Right kidney (tissue), 9 donors: ENCODE measurements at places on chromosomes 6 and 20.

GRCh38 chr6:100117680-100118079, 123.7 kb upstream of the MCHR2 start:
- DNase-seq = no peak

DNA sequence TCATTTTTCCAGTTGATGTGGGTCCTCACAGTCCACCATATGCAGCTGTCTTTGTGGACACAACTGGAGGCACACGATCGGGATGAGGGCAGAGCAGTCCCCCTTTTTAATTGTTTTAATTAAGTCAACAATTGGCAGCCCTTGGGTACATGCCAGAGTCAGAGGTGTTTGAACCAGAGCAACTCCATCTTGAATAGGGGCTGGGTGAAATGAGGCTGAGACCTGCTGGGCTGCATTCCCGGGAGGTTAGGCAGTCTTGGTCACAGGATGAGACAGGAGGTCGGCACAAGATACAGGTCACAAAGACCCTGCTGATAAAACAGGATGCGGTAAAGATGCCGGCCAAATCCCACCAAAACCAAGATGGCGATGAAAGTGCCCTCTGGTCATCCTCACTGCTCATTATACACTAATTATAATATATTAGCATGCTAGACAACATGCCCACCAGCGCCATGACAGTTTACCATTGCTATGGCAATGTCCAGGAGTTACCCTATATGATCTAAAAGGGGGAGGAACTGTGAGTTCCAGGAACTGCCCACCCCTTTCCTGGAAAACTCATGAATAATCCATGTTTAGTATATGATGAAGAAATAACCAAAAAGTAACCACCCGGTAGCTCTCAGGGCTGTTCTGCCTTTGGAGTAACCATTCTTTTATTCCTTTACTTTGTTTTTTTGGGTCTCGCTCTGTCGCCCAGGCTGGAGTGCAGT, 31.8 kb upstream of the BLCAP start:
- no peak for DNase-seq

GRCh38 chr6:43765776-43766499, 4.1 kb upstream of the VEGFA start:
- DNase-seq = no peak

- no peak for DNase-seq
Observed at GRCh38 chr6:144566868-144567615, 281.9 kb downstream of the UTRN start.

DNA sequence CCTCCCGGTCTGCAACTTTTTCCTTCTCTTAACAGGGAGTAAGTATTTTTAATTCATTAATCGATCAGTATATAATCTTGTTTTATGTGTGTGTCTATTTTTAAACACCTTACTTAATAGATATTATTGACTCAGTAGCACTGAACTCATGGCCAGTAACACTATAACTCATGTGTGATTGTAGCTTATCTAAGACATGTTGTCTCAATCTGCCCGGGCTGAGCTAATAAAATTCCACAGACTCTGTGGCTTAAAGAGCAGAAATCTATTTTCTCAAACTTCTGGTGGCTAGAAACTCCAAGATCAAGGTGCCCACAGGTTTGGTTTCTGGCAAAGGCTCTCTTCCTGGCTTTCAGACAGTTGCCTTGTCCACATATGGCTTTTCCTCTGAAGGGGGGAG, 68.8 kb upstream of the TNFAIP3 start:
- no peak for DNase-seq

- no peak for DNase-seq
Observed at GRCh38 chr6:144778773-144779492, 493.8 kb downstream of the UTRN start.

DNA sequence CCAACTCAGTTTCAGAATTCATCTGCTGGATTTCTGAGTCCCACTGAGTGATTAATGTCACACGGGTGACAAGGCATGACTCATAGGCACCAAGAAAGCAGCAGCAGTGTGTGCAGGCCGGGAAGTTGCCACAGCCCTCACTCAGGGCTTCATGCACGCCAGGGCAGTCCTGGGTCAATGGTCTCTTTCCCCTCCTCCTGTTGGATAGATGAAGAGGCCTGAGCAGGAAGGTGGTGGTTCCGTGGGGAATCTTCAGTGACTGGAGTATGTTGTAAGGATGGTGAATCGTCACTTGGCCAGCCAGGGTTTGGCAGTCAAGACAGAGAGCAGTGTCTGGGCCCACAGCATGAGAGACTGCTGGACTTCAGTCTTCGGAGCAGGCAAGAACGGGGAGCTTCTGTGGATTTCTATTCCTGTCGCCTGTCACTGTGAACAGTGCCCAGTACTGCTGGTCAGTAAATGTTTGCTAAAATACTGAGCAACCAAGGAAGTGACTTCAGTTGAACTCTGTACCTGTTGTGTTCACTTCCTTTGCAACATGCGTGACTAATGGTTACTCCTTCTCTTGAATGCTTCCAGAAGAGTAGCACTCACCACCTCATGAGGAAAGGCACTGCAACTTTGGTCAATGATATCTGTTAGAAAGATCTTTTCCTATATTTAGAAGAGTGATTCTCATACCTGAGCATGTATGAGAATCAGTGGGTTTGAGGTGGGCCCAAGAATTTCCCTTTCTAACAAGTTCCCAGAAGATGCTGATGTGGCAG, 62.0 kb upstream of the CD93 start:
- DNase-seq = no peak

GRCh38 chr20:22729180-22729579, 144.8 kb upstream of the FOXA2 start:
- no peak for DNase-seq

- DNase-seq = peak; percentile 41
Observed at GRCh38 chr6:165804331-165805066, 141.5 kb upstream of the PDE10A start.

- DNase-seq = no peak
Observed at GRCh38 chr20:47304287-47304686, 52.2 kb downstream of the ZMYND8 start.

GRCh38 chr6:152428126-152428525, 209.0 kb downstream of the SYNE1 start:
- DNase-seq = no peak

- no peak for DNase-seq
Observed at GRCh38 chr20:24723186-24723585, 225.9 kb upstream of the CST7 start.

- no peak for DNase-seq
Observed at GRCh38 chr6:168967281-168967925, 286.2 kb downstream of the THBS2 start.

DNA sequence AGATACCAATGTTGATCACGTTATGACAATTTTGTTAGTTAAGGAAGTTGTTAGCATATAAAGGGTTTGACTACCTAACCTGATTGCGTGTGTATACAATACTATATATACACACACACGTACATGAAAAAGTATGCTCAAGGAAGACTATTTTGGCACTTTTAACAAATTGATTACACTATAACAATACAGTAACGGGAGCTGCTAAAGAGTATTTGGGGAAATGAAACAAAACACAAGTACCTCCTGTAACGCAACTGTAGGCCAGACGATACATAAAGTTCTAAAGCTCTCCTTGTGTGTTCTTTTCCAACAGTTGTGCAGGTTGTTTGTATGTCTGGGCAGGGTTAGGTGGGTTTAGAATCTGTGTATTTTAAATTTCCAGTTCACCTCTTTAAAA, 98.7 kb downstream of the PLEKHG1 start:
- DNase-seq = no peak

GRCh38 chr6:18016133-18016532, 28.7 kb upstream of the KIF13A start:
- DNase-seq = no peak

- DNase-seq = peak; percentile 81
Observed at GRCh38 chr6:44312901-44313788, at the start of gene AARS2. TSS of gene AARS2 (minus strand) at chr6:44313347. CDS start at chr6:44313323, 24 bp downstream.

DNA sequence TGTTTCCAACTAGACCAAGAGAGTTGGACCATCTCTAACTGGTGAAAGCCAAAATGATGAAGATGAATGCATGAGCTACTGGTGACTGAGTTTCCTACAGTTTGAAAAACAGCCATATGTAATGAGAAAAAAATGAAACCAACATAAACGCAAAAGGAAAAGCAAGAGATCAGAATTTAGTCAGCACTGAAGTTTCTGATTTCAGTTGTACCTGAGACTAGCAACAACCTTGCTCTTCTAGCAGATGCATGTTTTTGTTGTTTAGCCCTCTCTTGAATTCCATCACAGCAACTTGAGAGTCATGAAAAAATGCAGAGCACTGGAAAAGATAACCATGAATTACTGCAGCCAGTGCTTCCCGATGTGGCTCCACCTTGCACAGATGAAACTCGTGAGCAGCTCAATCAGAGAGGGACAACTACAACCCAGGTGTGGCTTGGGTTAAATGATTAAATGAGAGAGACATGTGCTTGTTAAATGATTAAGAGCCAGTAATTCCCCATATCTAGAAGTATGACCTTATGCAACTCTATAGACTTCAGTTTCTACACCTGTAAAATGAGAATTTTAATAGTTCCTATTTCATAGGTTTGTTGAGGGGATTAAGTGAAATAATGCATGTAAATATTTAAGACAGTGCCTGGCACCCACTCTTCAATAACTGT, 104.8 kb downstream of the ELOVL4 start:
- DNase-seq = no peak

DNA sequence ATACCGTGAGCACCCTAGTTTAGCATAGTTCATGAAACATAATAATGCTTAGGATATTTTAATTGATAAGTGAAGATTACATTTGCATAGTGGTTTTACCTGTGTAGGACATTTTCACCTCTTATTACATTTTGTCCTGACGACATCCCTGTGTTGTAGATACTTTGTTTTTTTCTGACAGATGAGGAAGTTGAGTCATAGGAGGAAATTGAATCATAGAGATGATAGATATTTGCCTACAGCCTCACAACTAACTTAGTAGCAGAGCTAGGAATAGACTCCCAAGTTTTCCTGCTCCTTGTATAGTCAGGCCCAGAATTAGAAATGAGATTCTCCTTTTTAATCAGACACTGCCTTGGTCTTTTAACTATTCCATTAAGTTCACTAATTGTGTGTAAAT, 100.5 kb upstream of the SUPT3H start:
- no peak for DNase-seq

GRCh38 chr6:19035461-19036195, 648.5 kb downstream of the RNF144B start:
- no peak for DNase-seq

GRCh38 chr20:34249291-34249690, 8.1 kb downstream of the ASIP start:
- no peak for DNase-seq

GRCh38 chr6:2853769-2854395, 12.2 kb upstream of the SERPINB1 start:
- DNase-seq = peak; percentile 66

GRCh38 chr6:30102414-30102969, 10.4 kb downstream of the TRIM31 start:
- DNase-seq = peak; percentile 30

- DNase-seq = no peak
Observed at GRCh38 chr20:58716476-58717277, 24.1 kb downstream of the NPEPL1 start.

- DNase-seq = peak; percentile 73
Observed at GRCh38 chr6:100453701-100454521, 10.8 kb downstream of the SIM1 start.

- DNase-seq = no peak
Observed at GRCh38 chr20:15297059-15297875, 959.9 kb upstream of the FLRT3 start.

GRCh38 chr20:13995841-13996240, 525 bp downstream of the MACROD2 start:
- peak; percentile 74 for DNase-seq

DNA sequence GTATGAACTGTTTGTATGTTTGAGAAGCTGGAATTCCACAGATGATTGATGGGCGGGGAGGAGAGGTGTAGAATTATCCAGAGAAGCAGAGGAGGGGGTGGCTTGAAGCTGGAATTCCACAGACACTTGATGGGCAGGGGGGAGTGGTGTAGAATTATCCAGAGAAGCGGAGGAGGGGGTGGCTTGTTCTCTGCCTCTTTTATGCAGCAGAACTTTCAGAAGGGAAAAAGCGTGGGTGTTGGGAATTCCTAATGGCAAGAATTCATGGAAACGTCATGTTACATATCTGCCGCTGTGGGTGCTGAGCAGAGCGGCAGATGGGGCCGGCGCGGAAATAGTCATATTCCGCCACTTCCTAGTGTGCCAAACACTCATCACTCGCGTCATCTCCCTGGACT, 167.9 kb upstream of the KCNG1 start:
- DNase-seq = peak; percentile 47

DNA sequence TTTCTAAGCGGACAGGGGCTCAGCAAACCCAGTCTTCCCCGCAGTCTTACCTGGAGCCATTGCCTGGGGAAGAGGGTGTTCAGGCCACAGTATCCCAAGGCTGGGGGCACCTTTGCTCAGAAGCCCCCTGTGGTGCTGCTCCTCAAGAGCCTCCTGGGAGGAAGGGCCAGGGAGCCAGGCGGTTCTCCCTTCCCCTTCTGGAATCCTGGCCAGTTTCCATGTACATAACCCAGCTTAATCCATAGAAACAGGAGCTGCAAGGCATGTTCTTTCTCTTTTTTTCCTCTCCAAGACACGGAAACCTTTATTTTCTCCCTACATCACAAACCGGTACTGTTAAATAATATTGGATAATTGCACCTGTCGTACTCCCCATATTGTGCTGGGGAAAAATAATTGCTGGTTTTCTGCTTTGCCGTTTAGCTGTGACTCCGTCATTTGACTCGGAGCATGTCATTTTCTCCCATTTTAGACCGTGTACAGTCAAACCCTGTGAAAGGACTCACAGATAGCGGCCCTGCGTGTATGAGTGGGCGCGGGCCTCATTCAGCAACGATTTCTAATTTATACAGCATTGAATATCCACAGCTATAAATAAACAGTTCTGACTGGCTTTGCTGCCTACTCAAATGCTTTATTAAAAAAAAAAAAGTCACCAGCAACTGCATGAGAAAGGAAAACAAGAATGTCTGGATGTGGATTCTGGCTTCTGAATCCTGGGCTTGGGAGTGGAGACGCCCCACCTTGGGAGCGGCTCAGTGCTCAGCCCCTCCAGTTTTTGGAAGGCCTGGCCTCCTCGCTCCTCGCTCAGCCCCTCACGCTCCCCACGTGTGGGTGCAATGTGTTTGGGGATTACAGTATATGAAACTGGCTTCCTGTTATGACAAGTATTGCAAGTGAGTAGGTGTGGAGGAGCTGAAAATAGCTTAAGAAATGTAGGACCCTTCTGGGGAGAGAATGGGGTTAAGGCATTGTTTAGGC, 67.3 kb downstream of the ADTRP start:
- DNase-seq = peak; percentile 9

GRCh38 chr6:93418408-93419303, 703 bp downstream of the EPHA7 start:
- peak; percentile 90 for DNase-seq

DNA sequence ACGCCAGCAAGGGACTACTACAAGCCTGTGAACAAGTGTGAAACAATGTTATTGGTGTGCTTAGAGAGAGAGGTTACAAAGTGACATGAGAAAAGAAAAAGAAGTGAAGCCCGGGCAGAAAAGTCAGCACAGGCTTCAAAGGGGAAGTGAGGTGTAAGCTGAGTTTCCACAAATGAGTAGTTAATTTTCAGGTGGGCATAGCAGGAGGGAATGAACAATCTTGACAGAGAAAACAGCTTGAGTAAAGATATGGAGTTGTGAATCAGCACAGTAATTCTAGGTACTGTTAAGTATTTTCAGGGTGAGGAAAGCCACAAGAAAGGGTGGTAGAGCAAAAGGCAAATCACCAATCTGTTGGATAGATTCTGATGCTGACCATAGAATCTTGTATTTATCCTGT, 4.3 kb downstream of the KCNQ5 start:
- no peak for DNase-seq

- DNase-seq = no peak
Observed at GRCh38 chr6:99232056-99232455, 117.4 kb downstream of the FAXC start.

GRCh38 chr20:6008254-6008653, 45.6 kb downstream of the LRRN4 start:
- DNase-seq = no peak
